ENCODE measurements at places on chromosomes 2 and 18.

DNA sequence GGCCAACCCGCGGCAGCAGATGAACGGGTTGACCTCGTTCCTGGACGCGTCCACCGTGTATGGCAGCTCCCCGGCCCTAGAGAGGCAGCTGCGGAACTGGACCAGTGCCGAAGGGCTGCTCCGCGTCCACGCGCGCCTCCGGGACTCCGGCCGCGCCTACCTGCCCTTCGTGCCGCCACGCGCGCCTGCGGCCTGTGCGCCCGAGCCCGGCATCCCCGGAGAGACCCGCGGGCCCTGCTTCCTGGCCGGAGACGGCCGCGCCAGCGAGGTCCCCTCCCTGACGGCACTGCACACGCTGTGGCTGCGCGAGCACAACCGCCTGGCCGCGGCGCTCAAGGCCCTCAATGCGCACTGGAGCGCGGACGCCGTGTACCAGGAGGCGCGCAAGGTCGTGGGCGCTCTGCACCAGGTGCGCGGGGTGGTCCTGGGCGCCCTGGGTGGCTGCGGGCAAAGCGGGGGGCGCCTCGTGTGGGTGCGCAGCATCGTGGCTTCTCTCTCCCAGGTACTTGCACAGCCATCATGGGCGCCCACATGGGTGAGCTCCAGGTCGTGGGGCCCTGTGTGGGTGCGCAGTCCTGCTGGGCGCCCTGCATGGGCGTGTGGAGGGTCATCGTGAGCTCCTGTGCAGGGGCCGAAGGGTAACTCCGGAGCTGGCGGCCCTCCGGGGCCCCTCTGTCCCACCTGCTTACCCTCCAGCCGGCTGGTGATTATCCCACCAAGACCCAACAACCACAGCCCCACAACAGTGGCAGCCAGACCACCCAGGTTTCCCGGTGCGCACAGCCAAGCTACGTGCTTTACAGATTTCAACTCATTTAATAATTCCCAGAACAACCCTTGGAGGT is 64.2 kb downstream of the TPO start:
- no peak for DNase-seq

DNA sequence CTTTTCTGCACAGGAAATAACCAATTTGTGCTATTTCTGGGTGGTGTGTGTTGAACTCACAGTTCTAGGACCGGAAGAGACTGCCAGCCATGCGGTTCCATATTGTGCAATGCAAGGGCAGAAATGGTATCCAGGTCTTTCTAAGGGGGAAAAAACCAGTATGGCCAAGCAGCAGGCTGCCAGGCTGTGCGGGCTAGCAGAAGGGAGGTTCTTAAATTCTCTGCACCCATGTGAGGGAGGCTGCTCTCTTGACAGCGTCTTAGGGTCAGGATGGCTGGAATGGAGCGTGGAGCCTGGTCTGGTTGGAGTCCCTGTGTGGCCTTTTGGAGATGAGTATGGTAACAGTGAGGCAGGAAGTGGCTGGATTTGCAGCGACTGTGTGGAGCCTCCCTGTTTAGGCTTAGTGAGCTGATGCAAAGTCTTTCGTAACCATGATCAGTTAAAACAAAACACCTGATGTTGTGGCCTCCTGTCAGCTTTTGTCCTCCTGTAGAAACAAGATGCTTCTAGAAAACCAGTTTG is 52.6 kb downstream of the NCK2 start:
- no peak for DNase-seq

DNA sequence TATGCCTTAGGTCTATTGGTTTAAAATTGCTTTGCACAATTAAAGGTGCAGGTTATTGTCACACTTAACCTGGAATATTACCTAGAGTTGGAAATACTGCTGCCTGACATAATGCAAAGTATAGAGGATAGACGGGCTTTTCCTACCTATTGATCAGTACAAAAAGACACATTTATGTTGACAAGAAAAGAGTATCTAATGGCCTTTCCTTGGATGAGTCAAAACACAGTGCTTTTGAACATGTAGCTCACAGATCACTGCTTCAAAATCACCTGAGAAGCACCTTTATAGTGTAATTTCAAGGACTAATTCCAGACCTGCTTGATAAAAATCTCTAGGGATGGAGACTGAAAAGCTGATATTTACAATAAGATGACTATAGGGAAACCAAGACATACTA is 262.8 kb downstream of the DCC start:
- no peak for DNase-seq

DNA sequence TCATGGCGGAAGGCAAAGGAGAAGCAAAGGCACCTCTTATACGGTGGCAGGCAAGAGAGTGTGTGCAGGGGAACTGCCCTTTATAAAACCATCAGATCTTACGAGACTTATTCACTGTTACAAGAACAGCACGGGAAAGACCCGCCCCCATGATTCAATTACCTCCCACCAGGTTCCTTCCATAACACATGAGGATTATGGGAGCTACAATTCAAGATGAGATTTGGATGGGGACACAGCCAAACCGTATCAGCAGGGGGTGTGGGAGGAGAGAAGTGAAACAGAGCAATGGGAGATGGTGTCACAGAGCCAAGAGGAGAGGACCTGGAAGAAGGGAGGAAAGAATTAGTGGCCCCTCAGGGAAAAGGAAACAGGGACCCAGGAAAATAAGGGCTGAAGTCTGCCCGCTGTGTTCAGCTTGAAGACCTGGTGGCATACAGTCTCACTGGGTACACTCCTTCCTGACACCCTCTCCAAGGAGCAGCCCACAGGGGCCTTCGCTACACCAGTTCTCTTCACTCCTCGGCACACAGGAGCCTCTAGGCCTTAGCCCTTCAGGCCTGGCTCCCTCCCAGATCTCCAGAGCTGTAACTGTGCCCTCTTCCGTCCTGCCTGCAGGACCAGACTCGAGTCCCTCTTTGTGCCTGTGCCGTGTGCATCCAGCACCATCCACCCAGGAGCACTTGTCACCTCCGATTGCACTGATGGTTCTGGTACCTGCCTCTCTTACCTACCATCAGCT is 262.1 kb downstream of the EIPR1 start:
- no peak for DNase-seq

DNA sequence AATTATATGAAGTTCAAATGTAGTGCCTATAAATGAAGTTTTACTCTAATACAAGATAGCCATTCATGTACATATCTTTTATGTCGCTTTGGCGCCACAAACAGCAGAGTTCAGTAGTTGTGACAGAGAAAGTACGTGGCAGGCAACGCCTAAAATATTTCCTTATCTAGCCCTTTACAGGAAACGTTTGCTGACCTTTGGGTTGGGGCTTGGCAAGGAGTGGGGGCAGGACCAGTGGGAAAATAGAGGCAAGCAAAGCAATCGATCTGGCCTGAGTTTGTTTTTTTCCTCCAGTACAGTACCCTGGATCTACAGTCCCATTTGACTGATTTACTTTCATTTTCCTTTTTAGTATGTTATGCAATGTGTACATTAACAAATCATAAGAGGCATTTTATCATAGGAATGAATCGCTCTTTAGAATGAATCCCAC is 13.1 kb downstream of the CCDC68 start:
- no peak for DNase-seq

DNA sequence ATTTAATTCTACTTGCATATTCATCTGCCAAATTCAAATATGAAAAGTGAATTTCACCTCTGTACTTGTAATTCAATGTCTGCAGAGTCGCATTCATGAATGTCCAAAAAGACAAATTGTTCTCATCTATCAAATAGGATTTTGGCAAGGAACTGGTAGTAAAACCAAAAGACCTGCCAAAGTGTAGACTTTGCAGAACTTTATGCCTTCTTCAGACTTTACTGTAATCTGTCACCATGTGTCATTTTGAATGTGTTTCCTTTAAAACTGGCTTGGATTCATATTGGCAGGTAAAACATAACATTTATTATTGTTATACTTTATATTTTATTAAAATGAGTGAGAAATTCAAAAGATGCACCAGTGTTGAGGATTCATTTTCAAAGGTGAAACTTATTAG is 701.9 kb upstream of the LINC00305 start:
- no peak for DNase-seq

DNA sequence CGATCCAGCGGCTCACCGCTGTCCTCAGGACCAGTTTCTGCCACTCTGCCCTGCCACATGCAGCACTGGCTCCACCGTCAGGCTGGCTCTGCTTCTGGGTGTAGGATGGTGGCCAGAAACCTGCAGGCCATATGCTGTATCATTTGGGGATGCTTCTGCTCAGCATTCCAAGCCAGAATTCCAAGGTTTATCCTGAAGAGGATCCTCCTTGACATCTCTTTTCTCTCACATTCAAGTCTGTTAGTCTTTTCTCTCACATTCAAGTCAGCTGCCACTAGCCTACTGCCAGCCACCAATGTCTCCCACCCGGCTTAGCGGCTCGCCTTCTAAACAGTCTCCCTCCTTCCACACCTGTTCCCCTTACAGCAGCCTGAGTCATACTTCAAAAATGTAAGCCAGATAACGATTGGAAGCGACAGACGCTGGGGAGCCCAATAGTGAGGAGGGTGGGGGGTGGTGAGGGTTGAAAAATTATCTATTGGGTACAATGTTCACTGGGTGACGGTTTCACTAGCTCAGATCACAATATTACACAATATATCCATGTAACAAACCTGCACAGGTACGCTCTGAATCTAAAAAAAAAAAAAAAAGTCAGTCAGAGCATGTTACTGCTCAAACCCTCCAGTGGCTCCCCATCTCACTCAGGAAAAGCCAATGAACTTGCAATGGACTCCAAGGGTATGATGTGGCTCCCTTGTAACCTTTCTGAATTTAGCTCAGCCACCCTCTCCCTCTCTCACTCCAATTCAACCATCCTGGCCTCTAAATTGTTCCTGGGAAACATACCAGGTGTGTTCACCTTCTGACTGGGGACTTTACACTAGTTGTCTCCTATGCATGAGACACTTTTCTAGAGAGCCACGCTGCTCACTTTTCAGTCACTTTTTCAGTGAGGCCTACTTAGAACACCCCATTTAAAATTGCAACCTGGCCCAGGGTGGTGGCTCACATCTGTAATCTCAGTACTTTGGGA is 38.8 kb upstream of the SP3 start:
- no peak for DNase-seq

- DNase-seq = no peak
Measured at GRCh38 chr2:190999058-190999457, 14.9 kb downstream of the STAT1 start.

DNA sequence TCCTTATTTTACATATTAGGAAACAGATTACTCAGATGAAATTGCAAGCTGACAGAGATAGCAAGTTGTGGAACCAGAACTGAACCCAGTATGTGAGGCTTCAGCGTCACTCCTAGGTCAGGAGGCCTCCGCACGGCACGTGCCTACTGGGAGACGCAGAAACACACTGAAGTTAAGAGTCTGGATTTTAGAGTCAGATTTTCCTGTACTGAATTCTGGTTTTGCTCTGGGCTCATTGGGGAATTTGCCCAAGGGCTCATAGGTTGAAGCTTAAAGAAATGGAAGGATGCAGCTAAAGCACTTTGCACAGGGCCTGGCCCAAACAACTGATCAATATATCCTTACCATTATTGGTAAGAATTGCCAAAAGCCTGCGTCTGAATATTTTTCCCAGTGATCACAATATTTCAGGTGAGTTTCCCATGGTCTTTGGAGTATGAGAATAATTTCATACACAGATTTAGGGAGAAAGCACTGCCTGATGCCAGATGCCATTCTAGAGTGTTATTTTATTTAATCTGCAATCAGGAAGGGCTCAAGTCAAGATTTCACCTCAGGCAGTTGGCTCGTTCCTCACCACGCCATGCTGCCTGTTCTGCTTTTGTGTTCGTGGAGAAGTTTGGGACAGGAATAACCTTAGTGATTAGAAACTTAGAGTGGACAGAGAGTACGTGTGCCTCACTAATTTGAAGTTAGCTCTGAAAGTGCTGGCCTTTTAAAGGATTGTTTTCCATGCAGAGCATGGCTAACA is 331.9 kb downstream of the MYCN start:
- DNase-seq = no peak

- DNase-seq = peak; percentile 45
Measured at GRCh38 chr18:47748847-47749599, 181.4 kb downstream of the SMAD2 start.

- DNase-seq = no peak
Measured at GRCh38 chr2:203583701-203584100, 48.6 kb upstream of the RAPH1 start.

- no peak for DNase-seq
Measured at GRCh38 chr2:6111781-6112261, 419.6 kb downstream of the SOX11 start.

DNA sequence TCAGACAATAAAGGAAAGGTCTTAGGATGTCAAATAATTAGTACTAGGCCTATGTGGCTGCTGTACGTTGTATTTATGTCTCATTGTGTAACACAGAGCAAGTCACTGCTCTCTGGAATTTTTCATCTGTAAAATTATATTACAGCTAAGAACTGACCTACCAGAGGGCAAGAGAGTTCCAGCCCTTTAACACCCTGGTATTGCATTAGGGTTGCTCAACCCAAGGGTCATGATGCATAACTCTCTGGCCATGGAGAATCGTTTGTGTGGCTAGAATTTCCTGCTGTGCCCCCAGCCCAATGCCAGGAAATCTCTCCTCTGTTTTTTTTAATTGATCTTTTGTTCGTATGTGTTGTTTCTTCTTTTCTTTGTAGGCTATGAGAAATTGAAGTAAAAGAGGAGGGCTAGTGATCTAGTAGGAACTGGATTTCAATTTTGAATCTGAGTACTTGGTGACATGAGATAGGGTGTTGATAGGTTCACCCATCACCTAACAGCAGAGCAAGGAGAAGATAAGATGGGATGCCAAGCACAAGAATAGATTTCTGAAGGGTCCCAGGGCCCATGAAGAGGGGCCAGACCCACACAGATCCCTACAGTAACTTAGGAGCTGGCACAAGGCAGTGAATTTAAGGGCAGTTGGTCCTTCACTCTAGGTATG is 571.2 kb upstream of the TNP1 start:
- no peak for DNase-seq

DNA sequence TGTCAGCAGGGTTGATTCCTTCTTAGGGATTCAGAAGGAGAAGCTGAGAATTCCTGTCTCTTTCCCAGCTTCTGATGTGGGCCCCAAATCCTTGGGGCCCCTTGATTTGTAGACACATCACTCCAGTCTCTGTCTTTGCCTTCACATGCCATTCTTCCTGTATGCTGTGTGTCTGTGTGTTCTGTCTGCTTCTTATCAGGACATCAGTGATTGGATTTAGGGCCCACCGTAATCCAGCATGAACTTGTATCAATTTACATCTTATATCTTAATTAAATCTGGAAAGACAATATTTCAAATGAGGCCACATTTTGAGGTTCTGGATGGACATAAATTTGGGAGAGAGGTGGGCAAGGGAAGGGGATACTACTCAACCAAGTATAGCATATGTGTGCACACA is 9.7 kb downstream of the NEUROD1 start:
- DNase-seq = no peak

- DNase-seq = no peak
Measured at GRCh38 chr2:216221811-216222210, 112.7 kb downstream of the XRCC5 start.

- no peak for DNase-seq
Measured at GRCh38 chr2:152962446-152962845, 244.0 kb downstream of the ARL6IP6 start.

DNA sequence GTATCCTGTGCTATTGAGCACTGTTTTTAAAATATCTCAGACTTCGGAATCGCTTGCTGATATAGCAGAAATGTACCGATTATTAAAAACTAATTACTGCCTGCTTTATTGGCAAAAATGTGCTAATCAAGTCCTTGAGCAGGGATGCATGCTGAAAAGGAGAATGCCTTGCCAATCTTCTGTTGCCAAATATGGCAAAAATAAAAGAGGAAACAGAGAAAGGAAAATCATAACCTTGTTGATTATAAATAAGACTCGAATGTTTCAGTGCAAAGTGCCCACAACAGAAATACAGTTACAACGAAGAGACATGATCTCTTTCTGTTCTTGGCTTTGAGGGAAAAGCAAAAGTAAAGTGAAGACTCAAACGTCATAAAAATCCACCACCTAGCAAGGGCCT is 248.5 kb downstream of the TMEM182 start:
- no peak for DNase-seq

- DNase-seq = no peak
Measured at GRCh38 chr2:191927319-191927867, 80.5 kb upstream of the CAVIN2 start.
